ENCODE measurements at places on chromosomes 13 and 19.

DNA sequence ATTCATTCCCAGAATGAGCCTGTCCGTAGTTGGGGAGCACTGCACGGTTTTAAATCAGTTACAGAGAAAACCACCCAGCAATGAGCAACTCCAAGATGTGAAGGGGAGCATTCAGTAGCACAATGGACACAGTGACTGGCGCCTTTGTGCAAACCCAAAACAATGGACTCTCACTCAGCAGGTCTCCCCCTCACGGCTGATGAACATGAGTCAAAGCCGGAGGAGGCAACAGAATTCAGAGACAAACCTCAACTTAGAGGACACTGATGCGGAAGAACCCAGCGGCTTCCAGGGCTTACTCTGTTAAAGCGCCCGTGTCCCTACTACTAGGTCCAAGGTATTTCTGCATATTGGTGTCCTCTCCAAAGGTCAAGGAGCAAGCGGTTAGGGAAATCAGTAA is 17.7 kb downstream of the PLEKHF1 start:
- no peak for DNase-seq

- DNase-seq, result no peak
Observed at GRCh38 chr19:5934774-5935472, 20.9 kb downstream of the CAPS start.

- DNase-seq, result no peak
Observed at GRCh38 chr13:87356314-87356713, 314.9 kb upstream of the SLITRK5 start.

GRCh38 chr19:6499052-6499790 is 2.9 kb downstream of the TUBB4A start:
- no peak for DNase-seq

DNA sequence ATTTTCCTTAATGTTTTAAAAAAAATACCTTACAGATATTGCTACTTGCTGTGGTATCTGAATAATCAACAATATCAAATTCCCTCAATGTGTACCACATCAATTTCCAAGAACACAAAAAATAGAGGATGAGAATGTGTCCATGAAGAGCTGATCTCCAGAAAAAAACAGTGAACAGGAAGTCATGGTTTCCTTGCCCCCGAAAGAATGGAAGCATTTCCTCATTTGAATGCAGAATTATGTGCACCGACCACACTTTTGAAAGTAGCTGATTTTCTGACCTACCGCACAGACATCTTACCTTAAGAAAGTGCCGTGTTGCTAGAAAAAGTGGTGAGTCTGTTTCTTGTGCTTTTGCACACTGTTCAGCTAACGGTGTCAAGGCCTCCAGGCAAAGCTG is 13.4 kb upstream of the EEF1AKMT1 start:
- DNase-seq, result no peak

DNA sequence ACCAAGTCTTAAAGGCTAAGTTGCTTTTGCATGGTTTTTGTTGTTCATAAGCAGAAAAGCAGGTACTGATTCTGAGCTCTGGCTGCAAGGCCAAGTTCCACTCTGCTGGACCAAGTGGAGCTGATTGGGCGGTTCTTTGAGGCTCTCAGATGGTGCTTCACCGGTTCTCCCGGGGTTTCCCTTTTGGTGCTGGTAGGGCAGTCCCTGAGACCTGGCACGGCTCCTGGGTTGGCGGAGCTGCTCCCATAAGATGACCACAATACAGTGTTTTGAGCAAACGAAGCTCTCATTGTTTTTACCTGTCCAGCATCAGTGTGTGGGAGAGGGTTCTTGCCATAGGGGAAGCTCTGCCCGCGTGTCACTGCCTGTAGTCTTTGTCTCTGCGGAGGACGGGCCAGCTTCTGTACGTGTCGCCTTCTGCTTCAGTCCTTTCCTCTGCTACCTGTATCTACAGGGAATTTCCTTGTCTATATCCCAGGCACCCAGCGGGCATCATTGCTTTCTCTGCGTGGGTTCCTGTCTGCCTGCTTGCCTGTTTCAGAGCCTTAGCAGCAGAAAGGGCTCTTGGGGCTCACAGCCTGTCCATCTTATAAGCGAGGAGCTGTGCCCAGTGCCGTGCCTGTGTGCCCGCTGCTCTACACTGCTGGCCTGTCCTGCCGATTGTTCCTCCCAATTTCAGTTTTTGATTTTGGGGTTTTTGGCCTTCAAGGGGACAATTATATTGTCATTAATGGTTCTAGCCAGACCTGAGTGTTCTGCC is 2.3 kb downstream of the U2AF2 start:
- no peak for DNase-seq

DNA sequence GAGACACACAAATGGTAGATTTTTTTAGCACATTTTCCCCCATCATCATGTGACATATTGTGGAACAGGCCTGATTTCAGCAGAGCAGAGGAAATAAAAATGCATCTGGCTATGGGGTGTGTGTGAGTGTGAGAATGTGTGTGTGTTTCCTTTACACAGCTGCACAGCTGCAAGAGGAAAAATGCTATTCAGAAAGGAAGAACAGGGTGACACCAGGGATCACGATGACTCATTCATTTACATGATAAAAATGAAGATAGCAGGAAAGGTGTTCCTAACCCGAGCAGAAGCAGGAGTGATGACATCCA is 469.5 kb upstream of the TSHZ3 start:
- DNase-seq, result no peak

- no peak for DNase-seq
Observed at GRCh38 chr19:9943744-9944143, 7.4 kb upstream of the OLFM2 start.

DNA sequence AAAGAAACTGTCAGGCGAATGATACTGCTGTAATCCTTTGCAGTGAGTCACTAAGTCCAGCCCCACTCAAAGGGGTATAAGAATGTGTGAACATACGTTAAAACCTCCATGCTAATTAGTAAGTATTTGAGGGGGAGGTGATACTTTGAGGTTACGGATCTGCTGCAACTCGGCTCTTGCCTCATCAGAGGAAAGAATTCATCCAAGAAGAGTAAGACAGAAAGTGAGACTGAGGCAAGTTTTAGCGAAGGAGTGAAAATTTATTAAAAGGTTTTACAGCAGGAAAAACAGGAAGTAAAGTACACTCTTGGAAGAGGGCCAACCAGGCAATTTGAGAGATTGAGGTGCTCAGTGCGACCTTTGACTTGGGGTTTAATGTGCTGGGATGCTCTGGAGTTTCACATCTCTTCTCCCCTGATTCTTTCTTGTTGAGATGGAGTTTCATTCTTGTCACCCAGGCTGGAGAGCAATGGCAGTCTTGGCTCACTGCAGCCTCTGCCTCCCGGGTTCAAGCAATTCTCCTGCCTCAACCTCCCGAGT is 9.8 kb downstream of the CLEC4M start:
- DNase-seq, result no peak

- DNase-seq, result no peak
Observed at GRCh38 chr13:39784347-39784746, 128.9 kb downstream of the COG6 start.

GRCh38 chr13:42355092-42355485 is 83.1 kb downstream of the AKAP11 start:
- DNase-seq, result no peak

GRCh38 chr13:107211073-107211472 is 643.1 kb upstream of the ARGLU1 start:
- peak; percentile 100 for DNase-seq

DNA sequence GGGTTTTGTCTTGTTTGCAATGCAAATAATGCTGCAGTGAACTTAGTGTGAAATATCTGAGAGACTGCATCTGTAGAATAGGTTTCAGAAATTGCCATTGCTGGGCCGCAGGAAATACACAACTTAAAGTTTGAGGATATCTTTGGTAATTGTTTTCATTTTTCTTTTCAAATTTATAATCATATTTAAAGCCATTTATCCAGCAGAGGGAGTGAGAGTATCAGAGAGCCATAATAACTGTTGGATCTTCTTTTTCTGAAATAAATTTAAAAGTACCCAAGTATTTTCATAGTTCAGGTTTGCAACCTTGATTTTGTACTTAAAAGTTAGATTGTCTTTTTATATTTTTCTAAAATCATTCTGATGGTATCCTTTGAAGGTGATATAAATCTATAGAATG is 99.4 kb downstream of the ZMYM2 start:
- no peak for DNase-seq

- DNase-seq, result peak; percentile 15
Observed at GRCh38 chr19:47813304-47813994, 8.3 kb upstream of the CRX start.

DNA sequence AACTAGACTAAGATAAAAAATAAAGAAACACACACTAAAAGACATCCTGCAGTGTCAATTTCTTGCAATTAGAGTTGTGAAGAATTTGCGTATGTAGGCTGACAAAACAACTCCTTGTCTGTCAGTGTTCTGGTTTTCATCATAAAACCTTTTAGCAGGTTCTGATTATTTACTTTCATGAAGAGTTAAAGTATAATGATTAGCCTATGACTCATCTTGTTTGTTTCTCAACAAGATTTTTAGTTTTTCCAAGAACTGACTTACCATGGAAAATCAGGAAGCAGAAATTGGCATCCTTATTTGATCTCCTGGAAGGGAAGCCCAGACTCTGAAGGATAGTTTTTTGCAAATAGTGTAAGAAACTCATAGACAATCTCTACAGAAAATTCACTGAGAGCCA is 848.7 kb upstream of the PCDH9 start:
- no peak for DNase-seq

- DNase-seq, result no peak
Observed at GRCh38 chr19:29934781-29935180, 7.3 kb upstream of the URI1 start.

GRCh38 chr13:94322925-94323763 is 156.3 kb downstream of the DCT start:
- DNase-seq, result no peak

DNA sequence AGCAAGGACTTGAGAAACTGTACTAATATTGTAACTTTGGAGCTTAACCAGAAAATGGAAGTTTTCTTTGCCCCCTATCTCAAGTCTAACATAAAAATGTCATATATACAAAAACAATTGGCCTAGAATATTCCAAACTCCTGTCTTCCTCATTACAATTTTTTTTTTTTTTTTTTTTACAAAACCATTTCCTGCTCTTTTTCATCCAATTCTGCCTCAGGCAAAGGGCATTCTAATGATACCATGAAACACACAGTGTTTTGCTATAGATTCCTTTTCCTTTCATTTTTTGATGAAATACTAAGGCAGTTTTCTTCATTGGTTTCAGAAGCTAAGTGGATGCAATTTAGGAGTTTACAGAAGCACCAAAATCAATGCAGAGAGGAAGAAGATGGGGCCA is 119.7 kb downstream of the LHFPL6 start:
- no peak for DNase-seq

- no peak for DNase-seq
Observed at GRCh38 chr13:77820431-77821149, 98.0 kb downstream of the EDNRB start.

GRCh38 chr19:7242601-7243258 is 51.5 kb downstream of the INSR start:
- DNase-seq, result no peak

GRCh38 chr19:38139122-38139521 is 84.9 kb downstream of the DPF1 start:
- no peak for DNase-seq

DNA sequence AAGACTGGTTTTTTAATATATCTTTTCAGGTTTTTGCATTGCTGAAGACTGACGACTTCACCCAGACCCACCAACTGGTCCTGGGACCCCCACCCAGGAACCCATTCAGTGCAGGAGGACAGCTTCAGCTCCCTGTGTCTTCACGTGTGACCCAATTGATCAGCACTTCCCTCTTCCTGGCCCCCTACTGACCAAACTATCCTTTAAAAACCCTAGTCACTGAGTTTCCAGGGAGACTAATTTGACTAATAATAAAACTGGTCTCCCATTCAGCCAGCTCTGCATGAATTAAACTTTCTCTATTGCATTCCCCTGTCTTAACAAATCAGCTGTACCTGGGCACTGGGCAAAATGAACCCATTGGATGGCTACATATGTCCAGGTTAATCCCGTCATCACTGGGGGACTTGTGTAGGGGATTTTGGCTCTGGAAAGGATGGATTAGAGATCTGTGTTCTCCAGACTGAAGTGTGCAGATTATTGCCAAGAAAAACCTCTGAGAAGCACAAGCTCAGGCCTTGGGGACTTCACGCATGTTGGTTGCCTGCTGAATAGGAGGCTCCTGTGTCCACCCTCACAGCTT is 16.3 kb upstream of the PARP4 start:
- DNase-seq, result no peak

DNA sequence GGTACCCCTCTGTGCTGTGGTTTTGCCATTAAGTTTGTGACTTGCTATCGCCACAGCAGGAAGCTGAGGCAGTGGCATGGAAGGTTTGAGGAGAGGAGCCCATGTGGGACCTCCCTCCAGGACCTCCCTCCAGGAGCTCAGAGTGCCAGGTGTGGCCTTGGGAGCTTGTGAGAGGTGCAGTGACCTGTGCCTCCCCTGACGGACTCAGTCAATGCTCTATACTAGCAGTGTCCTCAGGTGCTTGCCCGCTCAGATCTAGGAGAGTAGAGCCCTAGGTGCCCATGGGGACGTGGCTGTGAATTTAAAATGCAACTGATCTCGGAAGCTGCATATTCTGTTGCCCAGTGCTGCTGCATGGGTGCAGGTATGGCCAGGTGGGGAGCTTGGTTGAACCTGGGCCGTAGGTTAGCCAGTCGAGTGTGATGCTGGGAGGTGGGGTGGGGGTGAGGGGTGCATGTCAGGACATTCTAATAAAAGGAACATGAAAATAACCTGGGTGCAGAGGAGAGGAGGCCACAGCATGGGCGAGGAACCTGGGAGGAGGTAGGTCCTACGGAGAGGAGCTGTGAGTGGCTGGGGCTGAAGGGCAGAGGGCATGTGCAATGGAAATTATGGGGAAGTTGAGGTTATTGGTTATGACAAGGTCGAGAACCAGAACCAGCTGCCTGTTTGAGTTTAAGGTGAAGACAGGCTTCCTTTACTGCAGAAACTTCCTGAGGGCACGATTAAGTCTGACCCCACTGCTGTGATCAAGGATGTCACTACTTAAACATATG is 41.6 kb downstream of the TEX29 start:
- DNase-seq, result no peak

- DNase-seq, result no peak
Observed at GRCh38 chr13:73364736-73365135, 305.9 kb downstream of the KLF5 start.

DNA sequence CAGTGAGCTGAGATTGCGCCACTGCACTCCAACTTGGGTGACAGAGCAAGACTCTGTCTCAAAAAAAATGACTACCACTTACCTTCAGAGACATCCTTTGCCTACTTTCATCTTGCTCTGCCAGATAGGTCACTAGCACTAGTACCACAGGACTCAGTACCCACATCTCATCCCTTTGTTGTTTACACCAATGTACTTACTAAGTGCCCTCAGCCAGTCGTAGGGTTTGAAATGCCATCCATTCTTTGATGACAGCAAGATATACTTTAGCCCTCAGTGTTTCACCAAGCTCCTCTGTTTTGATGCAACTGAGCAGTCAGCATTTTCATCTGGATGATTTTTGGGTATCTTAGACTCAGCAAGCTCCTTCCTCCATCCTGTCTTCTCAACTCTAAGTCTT is 6.1 kb downstream of the URAD start:
- DNase-seq, result no peak

All from NCI-H774 (cell line).